ENCODE measurements at places on chromosomes 7 and 10.

DNA sequence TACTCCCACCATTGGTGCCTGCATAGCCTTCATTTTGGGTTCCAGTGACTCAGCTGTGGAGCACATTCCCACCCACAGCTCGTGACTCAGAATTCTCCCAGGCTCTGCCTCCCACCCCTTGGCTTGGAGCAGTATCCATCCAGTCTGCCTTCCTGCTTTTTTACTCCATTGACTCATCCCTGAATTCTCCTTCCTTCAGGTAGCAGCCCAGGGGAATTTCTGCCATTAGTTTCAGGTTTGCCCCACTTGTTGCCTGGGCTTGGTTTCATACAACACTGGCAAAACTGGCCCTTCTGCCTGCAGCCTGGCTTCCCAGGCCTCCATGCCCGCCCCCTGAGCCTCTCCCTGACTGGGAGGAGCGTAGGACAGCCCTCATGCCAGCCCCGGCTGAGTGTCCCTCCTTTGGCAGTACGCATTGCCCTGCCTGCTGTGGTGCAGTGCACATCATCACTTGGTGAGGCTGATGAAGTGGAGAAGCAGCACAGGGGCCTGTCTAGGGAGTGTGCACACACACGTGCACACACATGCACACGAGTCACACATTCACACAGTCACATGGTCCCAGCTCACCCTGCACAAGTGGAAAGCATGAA lies 55.0 kb downstream of the SNX10 start:
- DNase-seq: peak; percentile 51

DNA sequence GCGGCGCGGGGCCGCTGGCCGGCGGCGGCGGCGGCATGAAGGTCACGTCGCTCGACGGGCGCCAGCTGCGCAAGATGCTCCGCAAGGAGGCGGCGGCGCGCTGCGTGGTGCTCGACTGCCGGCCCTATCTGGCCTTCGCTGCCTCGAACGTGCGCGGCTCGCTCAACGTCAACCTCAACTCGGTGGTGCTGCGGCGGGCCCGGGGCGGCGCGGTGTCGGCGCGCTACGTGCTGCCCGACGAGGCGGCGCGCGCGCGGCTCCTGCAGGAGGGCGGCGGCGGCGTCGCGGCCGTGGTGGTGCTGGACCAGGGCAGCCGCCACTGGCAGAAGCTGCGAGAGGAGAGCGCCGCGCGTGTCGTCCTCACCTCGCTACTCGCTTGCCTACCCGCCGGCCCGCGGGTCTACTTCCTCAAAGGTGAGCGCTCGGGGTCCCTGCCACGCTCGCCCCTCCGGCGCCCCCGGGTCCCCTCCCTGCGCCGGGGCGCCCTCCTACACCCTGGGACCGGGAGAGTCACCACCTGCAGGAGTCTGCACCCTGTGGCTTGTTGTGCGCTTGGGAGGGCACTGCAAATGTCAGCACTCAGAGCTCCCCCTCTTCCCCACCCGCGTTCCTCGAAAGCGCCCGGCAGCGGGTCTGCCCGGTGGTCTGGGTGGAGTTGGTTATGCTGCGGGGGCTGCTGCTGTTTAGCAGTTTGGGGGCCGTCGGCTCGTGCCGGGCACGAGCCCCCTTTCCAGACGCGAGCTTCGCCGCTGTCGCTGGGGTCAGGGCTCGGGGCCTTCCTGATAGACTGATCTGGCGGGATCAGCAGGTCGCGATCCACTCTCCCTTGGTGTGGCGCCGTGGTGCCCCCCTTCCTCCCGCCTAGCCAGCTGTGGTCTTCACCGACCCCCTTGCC lies 627 bp downstream of the DUSP5 start:
- DNase-seq: no peak

GRCh38 chr7:159108941-159109652 lies 35.6 kb downstream of the VIPR2 start:
- DNase-seq: no peak

- DNase-seq: no peak
Measured at GRCh38 chr7:76509931-76510877, at the start of gene UPK3B. Gene UPK3B (plus strand): TSS chr7:76510552. CDS start chr7:76510653, 101 bp downstream.

DNA sequence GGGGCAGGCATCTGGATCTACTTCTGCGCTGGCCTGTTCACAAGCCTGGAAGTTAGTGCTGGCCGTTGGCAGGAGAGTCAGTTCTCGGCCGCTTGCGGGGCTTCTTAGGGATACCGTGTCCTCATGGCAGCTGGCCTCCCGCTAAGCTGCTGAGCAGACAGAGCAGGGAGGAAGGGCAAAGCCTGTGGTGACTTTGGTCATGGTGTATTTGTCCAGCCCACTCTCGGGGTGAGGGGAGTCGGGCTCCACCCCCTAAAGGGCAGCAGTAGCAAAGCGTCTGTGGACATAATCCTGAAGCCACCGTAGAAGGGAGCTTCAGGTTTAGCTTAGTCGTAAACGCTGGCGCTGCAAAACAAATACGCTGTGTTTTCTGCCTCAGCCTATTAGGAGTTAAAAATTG lies 12.2 kb downstream of the UBE3C start:
- DNase-seq: no peak

GRCh38 chr10:26486990-26487850 lies 49.1 kb downstream of the APBB1IP start:
- DNase-seq: peak; percentile 5

DNA sequence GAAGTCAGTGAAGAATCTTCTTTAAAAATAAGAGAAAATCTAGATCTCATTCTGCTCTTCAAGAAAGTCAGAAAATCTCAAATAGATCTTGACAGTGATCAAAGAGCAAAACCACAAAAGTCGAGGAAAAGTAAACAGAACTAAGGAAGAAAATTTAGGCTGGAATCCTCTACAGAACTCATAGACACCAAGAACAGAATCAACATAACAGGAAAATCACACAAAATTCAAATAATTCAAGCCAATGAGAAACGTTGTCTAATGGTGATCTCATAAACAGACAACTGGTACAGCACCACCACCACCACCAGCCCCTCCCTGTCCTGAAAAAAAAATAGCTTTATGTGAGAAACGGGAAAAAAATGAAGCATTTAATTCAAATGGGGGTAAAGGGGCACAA lies 6.9 kb downstream of the ITGB1 start:
- no peak for DNase-seq

- no peak for DNase-seq
Measured at GRCh38 chr7:41956705-41957104, 253.8 kb upstream of the INHBA start.

- DNase-seq: no peak
Measured at GRCh38 chr10:76686201-76686600, 951.4 kb downstream of the KCNMA1 start.

DNA sequence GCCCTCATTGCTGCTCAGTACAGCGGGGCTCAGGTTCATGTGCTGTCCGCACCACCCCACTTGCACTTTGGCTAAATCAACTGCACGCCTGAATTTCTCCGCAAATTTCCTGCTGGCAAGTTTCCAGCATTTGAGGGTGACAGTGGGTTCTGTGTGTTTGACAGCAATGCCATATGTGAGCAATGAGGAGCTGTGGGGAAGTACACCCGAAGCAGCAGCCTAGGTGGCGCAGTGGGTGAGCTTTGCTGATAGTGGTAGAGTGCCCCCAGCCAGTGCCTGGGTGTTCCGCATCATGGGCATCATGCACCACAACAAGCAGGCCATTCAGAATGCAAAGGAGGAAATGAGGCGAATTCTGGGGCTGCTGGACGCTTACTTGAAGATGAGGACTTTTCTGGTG lies 103.9 kb upstream of the POT1 start:
- no peak for DNase-seq

DNA sequence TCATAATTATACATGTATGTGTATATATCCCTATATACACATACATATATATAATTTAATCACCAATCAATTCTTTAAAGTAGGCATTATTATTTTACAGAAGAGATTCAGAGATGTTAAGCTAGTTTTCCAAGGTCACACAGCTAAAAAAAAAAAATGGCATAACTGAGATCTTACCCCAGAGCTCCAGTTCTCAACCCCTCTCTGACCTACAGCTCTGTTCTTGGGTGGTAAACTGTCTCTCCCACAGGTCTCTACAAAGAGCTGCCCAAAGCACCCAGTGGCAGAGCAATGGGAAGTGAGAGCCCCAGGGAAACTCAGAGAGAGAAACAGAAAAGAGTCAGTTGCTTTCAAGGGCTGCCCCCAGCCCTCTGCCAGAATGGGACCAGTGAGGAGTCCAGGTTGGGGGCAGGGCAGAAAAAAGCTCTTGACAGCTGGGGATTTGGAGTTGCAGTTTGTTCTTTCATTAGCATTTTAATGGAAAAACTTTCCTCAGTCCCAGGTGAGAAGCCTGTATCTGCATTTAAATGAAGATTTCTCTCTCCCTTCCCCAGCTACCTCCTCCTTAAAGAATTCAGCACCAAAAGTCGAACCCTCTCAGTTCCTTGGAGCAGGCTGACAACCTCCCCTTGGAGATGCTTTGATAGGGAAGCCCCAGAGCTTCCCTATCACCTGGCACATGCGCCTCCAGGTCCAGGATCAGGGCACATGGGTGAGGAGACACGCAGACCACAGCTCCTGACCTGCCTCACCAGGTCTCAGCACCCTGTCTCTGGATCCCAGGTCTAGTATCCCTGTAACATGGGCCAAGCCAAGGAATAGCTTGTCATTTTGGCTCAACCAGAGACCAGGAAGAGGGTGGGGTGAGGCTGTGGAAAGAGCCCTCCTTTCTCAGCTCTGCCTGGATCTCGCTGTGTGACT lies 388.1 kb downstream of the PLXNA4 start:
- DNase-seq: no peak

DNA sequence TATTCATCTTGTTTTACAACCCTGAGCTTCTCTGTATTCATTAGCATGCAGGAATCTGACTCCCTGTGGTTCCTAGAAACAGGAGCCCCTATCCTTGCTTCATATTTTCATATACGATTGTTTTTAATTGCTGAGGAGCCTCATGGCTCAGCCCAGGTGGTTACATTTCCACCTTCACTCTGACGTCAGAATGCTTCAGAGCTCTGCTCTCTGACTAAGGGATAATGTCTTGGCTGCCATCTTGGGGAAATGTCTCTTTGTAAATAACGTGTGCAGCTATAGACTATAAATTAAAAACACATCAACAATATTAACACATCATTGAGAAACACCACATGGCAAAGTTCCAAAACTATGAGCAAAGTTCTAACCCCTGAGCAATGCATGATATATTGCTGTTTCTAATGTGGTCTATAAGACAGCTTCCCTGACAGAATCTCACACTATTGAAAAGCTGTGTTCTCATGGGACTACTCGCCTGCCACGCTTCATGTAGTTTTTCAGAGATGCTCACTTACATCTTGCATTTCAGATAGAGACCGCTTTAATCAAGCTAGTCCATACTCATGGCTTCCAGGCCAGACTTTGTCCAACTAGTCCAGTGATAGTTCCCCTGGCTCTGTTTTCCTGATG lies 227.0 kb downstream of the SORCS3 start:
- no peak for DNase-seq

DNA sequence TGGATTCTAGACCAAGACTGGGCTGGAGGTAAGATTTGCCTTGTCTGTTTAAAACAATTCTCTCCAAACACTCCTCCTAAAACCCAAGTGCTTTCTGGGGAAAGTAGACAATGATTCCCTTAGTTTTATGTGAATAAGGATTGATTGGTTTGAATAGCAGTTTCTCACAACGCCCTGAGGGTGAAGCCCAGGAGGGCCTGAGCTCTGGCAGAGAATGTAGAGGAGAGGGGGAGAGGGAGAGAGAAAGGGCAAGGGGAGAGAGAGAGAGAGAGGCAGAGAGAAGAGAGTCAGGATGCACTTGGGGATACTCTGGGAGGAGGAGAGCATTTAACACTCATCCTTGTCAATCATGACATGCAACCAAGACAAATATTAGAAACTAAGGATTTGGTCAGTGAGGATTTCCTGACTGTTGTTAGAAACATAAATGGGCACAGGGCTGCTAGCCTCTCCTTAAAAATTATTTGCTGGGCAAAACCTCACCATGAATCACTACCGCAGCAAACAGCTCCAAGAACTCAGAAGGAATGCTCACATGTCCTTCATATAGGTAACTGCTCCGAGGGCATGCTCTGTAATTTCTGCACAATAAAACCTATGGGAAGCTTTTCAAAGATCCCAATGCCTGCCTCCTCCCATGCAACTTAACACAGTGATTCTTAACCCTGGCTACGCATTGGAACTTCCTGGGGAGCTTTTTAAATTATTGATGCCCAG lies 55.2 kb upstream of the RAPGEF5 start:
- DNase-seq: no peak

GRCh38 chr7:44099669-44100068 lies 4.5 kb upstream of the AEBP1 start:
- DNase-seq: no peak

GRCh38 chr10:13961097-13961496 lies 369.6 kb downstream of the FRMD4A start:
- DNase-seq: no peak

GRCh38 chr10:70617798-70618568 lies 15.4 kb upstream of the PRF1 start:
- DNase-seq: no peak

GRCh38 chr7:78080241-78080640 lies 281.7 kb downstream of the PHTF2 start:
- DNase-seq: no peak

DNA sequence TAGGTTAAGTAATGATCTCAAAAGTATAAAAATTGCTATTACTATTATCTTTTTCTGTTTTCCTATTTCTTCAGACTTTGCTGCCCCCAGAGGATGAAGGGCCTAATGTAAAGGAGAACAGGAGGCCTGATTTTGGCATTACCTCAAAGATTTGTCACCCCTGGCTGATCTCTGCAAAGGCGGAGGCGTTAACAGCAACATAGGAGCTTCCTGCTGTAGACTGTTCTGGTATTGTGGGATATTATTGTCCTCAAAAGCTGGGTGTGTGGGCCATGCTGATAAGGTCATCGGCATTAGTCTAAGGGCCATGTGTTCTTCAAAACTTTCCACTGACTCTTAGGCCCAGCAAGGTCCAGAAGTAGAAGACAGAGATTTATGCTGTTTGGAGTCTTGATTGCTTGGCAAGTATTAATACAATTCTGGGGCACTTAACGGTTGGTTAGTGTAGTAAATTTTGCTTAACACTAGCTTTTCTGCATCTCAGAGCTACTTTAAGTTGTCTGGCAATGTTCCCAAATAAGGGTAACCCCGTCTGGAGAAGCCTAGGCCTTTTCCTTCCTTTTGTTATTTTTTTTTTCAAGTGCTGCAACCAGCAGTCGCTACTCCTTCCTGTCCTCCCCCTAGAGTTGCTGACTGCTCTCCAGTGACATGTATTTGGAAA lies 14.0 kb upstream of the ENTPD1 start:
- DNase-seq: no peak

GRCh38 chr7:191981-192649 lies at the start of gene FAM20C:
Gene FAM20C (plus strand): TSS chr7:192571. CDS start chr7:193200, 629 bp downstream.
- no peak for DNase-seq

DNA sequence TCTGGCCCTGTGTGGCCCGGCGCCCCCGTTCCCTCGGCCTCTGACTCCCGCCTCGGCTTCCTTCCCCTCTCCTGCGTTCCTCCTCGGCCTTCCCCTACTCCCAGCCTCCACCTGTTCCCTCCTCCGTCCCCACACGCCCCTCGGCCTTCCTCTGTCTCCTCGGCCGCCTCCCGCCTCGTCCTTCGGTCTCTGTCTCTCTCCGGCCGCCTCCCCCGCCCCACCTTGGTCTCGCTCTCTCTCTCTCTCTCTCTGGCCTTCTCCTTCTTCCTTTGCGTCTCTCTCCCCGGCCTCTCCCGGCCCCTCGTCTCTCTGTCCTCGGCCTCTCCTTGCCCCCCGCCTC lies 588 bp downstream of the GET4 start:
- no peak for DNase-seq

GRCh38 chr10:95341716-95342130 lies 50.9 kb upstream of the PDLIM1 start:
- DNase-seq: no peak

Measured in COLO829 (cell line).